ENCODE measurements at places on chromosomes 16 and 17.

DNA sequence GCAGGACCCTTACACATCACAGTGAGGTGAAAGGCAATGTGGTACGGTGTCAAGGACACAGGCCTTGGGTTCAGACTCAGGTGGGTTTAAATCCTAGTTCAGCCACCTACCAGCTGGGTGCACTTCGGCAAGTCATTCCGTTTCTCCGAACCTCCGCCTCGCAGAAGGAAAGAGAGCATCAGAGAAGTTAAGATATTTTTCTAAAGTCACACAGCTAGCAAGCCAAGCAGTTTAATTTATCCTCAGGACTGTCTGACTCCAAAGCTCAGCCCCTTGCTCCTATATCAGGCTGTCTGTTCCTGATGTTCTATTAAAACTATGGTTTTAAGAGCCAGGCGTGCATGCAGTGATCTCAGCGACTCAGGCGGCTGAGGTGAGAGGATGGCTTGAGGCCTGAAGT is 65.1 kb downstream of the GP2 start:
- no peak for DNase-seq

GRCh38 chr16:1902547-1903219 is 15.5 kb downstream of the HS3ST6 start:
- DNase-seq, result no peak

DNA sequence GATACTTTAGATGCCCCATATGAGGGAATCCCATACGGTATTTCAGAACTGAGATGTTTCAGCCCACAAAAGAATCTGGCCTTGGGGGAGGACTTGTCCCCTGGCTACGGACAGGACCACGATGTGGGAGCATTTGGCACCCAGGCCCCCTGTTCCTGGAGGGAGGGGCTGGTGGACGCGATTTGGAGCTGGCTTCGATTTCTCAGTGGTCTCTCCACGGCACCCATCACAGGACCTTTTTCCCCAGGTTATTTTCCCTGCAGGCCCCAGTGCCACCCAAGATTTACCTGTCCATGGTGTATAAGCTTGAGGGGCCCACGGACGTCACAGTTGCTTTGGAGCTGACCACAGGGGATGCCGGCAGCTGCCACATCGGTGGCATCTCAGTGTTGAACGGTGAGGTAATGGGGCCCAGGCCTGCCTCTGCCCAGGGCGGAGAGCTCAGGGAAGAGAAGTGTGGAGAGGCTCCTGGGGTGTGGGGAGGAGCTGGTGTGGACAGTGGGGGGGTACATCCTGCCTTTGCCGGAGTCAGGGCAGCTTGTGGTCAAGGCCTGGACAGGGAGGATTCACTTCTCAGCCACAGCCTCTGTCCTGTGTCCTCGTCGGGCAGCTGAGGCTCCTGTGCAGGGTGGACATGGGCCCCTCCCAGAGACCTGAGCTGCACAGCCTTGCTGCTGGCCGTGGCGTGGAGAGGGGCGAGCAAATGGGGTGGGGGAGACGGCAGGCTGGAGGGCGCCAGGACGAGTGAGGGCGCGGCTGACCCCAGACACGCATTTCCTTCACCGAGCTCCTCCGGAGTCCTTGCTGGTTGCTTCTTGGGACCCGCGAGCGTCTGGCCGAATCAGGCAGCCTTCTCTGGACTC is 9.9 kb downstream of the ENGASE start:
- DNase-seq, result no peak

- no peak for DNase-seq
These were observed 160.2 kb upstream of the LHX1 start for GRCh38 chr17:36777118-36777517.

DNA sequence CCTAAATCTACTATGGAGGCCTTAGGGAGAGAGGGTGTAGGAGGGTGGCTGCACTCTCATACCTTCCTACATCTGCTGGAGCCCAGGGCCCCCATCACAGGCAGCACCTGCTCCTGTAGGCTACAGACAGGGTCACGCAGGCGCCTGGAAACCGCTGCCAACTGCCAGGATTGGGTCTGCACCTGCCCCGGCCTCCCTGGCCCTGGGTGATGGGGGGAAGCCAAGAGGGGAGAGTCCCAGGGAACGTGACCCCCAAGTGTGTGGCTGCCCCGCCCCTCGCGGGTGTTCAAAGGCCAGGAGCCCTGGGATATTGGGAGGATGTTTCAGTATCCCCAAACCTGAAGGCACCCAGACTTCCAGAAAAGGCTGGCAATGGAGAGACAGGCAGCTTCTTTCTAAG is 5.6 kb upstream of the TEX19 start:
- DNase-seq, result no peak

GRCh38 chr17:46878055-46878454 is 26.7 kb downstream of the WNT9B start:
- DNase-seq, result no peak

DNA sequence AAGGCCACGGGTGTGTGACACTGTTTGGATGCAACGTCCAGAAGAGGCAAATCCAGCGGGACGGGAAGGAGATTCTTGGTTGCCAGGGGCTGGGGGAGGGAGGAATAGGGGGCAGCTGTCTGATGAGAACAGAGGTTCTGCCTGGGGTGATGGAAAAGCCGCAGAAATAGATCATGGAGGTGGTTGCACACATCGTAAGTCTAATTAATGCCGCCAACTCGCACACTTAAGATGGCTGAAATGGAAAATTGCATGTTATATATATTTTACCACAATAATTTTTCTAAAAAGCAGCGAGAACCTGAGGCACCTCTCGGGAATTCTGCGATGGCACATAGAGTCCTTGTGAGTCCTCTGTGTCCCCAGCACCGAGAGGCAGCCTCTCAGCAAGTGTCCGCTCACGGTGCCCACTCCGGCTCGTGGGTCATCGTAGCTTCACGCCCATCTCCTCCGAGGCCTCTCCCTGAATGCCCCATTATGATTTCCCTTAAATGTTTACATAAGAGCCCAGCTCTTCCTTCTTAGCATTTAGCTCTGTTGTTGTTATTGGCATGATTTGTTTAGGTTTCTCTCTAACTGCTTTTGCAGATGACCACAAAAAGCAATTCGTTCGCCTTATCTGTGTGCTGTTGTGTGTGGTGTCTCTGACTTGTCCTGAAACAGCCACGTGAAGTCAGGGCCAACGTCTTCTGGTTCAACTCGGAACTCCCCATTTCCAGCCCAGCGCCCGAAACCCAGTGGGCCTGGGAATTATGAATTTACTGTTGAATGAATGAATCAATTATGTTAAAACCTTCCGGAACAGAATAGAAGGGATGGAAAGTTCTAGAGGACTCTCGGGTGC is 7.7 kb downstream of the WFDC1 start:
- no peak for DNase-seq

GRCh38 chr17:82217120-82217529 is 4.5 kb upstream of the CCDC57 start:
- DNase-seq, result peak; percentile 56

DNA sequence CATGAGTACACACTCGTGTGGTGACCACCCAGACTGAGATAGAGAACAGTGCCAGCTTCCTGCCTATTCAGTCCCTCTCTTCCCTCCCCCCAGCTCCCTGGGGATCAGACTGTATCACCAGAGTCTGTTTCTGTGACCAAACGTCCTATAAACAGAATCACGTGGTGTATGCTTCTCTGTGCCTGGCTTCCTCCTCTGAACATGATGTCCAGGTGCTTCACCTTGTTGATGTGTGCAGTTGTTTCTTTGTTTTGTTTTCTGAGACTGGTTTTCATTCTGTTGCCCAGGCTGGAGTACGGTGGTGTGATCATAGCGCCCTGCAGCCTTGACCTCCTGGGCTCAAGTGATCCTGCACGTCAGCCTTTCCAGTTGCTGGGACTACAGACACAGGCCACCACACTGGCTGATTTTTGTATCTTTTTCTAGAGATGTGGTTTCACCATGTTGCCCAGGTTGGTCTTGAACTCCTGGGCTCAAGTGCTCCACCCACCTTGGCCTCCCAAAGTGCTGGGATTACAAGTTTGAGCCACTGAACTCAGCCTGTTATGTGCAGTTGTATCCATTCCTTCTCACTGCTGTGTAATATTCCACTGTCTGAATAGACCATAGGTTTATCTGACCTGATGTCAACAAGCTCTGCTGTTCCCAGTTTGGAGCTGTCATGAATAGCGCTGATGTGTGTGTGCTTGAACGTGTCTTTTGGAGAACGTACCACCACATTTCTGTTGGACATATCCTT is 28.9 kb upstream of the PRM1 start:
- DNase-seq, result no peak

- DNase-seq, result no peak
These were observed 274.9 kb upstream of the CCL2 start for GRCh38 chr17:33980193-33980592.
